ENCODE measurements at places on chromosomes 4 and X.
A peak's percentile ranks its signal among the peaks of the same experiment; 100 is the strongest.

GRCh38 chr4:92580816-92581215 is 277.1 kb downstream of the GRID2 start:
- DNase-seq = no peak

DNA sequence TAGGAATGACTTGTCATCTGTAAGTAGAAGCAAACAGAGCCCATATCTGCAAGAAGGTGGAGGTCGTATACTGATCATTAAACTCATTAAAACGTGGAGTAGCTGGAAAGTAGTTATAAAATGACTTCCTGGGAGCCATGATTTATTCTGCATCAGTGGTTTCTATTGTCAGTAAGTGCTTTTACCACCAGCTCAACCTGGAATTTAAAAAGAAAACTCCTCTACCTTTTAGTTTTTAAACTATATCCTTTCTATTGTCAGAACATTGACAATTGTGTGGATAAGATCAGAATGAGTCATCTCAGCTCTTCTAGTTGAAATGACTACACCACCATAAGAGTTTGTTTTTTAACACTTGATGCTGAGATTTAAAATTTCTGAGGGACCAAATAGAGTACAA is 651.2 kb upstream of the GALNT7 start:
- DNase-seq = peak; percentile 34

DNA sequence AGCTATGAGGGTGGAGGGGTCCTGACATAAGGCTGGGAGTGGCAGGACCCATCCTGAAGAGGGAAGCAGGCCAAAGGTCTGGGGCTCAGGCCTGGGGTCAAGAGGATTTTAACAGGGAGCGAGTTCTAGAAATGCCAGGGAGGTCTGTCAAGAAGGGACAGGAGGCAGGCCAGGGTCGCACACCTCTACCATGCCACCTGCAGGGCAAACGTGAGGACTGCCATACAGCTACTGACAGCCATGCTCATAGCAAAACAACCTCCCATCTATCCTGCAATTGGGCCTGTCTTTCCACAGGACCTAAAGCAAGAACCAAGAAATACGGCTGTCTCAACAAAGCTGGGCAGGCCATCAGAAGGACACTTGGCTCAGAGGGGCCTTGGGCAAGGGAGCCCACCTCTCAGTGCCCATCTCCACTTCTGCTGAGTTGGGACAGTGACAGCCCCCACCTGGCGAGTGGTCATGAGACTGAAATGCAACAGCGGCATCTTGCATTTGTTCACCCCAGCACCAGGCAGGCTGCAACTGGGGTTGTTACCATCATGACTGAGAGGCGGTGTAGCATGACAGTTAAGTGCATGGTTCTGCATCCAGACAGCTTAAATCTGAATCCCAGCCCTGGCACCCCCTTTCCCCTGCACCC is 92.7 kb downstream of the WFS1 start:
- peak; percentile 30 for DNase-seq

GRCh38 chr4:62196338-62196737 is 996.2 kb downstream of the ADGRL3 start:
- DNase-seq = no peak

GRCh38 chr4:151671541-151672059 is 89.2 kb downstream of the GATB start:
- no peak for DNase-seq

GRCh38 chrX:37553476-37553875 is 18.0 kb upstream of the LANCL3 start:
- DNase-seq = no peak

GRCh38 chrX:110671068-110671803 is 124.4 kb downstream of the CHRDL1 start:
- DNase-seq = peak; percentile 34

- DNase-seq = peak; percentile 85
These were observed 8.8 kb upstream of the MGST2 start for GRCh38 chr4:139656614-139657486.

- DNase-seq = no peak
These were observed 191.0 kb upstream of the EMCN start for GRCh38 chr4:100708776-100709175.
